ENCODE measurements at places on chromosomes 2 and 18.

DNA sequence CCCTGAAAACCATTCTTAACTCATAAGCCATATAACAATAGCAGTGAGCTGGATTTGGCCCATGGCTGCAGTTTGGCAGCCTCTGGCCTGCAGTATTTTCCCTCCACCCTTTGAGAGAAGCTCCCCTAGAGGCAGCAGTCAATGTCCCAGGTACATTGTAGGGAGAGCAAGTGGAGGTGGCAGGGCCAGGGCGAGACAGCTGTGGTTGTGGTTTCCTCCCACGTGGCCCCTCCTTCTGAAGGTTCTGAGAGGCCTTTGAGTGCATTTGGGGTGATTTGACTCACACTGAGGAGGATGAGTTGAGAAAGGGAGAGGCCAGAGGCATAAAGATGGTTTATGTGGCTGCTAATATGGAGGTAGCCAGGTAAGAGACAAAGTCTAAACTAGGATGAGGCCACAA is 45.5 kb upstream of the LDAH start:
- DNase-seq, result peak; percentile 29

GRCh38 chr2:135667045-135667444 is 74.6 kb upstream of the UBXN4 start:
- DNase-seq, result no peak

DNA sequence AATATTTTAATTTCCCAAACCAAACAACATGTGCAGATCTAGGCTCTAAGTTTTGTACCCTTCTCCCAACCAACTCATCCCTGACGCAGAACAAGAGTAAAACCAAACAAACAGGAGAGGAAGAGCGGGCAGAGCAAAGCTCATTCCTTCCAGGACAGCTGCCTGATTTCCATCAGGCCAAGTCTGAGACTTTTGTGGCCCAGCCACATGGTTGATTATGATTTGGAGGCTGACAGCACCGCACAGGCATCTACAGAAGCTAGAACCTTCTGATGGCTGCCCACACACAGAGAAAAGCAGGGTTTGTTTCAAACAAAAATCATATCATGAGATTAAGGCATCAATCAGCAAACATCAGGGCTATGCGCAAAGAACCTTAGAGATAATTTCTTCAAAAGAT is 262.6 kb downstream of the TNS1 start:
- no peak for DNase-seq

DNA sequence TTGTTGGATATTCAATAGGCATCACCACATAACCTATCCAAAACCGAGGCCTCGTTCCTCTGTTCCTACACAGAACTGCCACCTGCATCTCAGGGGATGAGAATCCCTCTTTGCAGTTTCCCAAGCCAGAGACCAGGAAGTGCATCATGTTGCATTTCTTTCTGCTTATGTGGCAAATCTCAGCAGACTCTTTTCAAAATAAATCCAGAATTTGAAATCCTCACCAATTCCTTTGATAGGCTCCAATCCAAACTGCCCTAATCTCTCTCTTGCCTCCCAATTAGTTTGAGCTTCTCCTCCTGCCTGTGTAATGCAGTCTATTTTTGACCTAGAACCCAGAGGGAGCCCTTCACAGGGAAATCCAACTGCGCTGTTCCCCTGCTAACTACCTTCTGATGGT is 215.5 kb downstream of the RNF144A start:
- DNase-seq, result no peak

DNA sequence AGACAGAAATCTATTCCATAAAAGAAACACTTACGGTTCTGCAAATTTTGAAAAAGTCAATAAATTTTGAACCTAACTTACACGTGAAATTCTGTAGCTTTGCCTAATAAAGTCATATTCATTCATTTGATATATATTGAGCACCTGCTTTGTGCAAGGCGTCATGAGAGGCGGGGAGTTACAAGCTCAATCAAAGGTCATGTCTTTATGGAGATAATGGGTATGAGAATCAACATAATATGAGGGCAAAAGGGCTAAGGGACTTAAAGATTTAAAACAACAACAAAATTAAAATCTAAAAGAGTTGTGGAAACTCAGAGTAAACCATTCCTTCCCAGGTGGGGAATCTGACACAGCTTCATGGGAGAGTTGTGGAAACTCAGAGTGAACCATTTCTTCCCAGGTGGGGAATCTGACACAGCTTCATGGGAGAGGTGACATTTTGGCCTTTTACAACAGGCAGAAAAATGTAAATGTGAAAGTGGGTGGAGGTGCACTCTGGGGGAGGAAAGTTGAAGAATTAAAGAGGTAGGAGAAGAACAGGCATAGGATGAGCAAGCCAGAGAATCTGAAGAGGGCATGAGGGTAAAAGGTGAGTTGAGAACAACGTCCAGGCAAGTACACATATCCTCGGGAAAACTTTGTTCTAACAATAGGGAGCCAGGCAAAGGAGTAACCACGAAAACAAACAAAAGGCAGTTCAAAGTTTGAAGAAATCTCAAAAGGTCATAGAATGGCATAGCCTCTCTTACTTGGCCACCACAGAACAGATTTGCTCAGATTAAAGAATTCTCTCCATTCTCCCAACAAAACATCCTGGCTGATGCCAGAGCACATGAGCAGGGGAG is 49.5 kb upstream of the CD226 start:
- DNase-seq, result no peak

DNA sequence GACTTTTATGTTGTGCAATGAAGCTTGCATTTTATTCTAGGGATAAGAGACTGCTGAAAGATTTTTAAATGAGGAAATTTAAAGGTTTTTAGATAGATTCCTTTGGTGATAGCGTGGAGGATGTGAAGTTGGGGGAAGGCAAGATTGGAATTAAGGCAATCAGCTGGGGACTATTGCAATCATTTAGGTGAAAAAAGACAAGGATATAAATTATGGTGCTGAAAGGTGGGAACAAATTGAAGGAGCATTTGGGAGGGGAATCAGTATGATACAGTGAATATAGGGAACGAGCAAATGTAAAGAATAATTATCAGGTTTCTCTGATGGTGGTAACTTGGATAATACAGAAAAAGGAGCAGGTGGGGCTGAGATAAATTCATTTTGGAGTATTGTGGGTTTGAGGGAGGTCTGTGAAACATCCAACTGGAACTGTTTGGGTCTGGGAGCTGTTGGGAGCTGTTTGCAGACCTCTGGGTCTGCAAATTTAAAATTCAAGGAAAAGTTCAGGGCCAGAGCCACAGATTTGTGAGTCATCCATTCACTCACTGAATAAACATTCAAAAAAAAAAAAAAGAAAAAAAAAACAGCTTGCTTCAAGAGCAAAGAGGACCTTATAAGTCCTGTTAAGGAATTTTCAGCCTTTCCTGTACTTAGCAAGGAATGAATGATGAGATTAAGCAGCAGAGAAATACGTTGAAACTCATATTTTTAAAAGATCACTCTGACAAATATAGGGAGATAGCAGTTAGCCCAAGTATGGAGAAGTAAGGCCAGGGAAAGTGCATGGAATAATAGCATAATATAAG is 257.5 kb upstream of the FN1 start:
- no peak for DNase-seq

DNA sequence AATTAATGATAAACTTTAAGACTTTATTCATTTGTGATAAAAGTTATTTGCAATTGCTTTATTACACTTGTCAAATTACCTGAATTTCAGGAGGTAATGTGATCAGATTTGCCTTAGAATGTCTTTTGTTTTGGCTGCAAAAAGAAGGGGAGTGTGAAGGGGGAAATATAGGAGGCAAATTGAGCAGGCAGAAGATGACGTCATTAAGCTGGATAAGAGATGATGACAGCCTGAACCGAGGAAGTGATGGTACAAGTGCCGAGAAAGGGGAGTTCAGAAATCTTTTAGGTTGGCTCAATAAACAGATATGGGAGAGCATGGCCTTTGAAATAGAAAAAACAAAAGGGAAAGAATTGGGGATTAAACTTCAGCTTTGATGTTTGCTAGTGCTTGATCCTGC is 73.0 kb upstream of the TTN start:
- no peak for DNase-seq

DNA sequence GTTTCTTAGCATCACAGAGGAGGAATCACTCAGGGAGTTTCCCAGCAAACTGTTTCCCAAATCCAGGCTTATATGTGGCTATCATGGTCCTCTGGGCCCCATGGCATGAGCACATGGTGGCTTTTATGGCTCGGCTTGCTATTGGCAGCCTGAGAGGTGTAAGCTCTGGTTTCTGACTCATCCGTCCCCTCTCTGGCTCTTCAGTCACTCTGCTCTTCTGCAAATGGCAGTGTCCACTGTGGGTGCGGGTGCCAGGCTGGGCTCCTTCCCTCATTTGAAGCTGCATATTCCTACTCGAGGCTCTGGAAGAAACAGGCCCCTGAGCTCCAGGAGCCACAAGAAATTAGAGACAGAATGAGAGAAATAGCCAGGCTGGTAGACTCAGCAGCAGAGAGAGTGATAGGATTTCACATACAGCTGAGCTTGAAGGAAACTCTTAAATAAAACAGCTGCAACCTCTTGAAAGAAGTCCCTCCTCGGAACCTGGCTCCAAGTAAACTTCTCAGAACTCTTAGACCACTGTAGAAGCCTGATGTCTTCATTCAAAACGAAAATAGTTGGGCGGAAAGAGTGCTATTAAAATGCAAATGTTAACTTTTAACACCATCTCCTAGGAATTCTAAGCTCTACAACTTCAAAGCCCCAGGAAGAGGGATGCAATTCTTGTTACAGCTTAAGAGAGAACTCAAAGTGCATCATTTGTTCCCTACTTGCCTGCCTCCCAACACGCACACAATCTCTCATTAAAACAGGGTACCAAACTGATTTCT is 212.6 kb upstream of the SP5 start:
- no peak for DNase-seq

DNA sequence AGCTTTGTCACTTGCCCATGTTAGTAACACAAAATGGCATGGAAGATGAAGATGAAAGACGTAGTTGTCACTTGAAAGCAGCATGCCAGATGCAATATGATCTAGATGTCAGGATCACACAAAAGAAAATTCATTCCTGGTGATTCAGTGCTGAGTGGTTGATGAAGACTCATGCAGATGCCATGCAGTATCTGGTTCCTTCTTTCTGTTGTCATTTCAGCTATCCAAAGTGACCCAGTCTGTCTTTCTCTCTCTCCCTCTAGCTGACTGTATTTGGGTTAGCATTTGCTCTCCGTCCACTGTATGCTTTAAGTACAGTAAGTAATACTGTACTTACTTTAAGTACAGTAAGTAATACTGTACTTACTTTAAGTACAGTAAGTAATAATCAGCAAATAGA is 50.4 kb downstream of the TTN start:
- DNase-seq, result no peak

- DNase-seq, result no peak
Observed at GRCh38 chr2:145066856-145067548, 547.1 kb upstream of the ZEB2 start.

DNA sequence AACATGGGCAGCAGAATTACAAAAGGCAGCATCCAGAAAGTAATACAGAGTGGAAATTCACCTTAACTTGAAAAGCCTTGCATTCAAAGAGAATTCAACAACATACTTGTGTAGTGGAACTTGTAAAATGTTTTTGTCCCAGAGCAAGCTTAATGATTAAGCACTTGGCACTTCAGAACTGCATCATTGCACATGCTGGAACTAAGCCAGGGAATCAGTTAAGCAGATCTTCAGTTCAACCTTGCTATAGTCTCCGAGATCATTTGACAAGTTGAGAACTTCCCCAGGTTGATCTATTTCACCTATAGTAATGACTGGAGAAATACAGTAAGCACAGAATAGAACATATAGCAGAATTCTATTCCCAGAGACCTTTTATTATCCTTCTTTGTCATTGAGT is 1337.2 kb upstream of the NXPH2 start:
- no peak for DNase-seq

DNA sequence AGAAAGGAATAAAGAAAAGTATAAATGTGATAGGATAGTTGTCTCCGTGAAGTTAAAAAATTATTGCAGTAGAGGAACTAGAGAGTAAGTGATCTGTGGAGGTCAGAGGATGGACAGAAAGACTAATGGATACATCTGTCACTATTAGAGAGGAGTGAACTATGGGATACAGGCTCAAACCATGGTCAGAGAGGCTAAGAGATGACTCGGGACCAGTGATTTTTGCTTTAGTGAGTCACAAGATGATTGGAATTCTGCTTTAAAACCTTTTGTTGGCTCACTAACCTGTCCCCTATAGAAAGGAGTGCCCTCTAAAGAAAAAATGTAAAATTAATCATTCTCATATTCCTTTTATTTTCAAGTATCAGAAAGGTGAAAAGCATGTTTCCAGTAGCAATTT is 30.3 kb downstream of the ALMS1 start:
- no peak for DNase-seq

- no peak for DNase-seq
Observed at GRCh38 chr18:72456802-72457201, 87.3 kb downstream of the CBLN2 start.

GRCh38 chr2:130864830-130865800 is 28.4 kb downstream of the ARHGEF4 start:
- no peak for DNase-seq

DNA sequence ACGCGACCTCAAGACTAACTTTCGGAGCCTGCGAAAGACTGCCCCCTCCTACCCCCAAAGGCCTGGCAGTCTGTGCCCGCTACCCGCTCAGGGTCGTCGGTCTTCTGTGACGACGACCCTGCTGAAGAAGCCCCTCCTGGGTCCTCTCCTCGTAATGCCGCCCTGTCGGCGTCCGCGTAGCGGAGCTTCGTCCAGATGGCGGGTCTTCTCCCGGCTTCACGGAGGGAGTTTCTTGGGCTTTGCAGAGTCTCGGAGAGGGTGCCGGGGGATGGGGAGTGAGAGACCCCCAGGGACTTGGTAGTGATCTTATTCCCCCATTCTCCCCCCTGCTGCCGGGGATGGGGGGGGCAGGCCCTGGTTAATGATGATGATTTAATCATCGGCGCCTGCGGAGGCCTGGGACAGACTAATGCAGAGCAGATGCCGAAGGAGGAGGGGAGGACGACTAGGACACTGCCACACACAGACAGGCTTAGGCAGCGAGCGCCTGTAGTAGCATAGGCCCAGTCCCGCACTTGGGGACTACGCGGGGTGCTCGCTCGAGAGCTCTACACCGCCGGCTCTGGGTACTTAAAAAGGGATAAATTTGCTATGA is 528 bp upstream of the PCGF1 start:
- no peak for DNase-seq

DNA sequence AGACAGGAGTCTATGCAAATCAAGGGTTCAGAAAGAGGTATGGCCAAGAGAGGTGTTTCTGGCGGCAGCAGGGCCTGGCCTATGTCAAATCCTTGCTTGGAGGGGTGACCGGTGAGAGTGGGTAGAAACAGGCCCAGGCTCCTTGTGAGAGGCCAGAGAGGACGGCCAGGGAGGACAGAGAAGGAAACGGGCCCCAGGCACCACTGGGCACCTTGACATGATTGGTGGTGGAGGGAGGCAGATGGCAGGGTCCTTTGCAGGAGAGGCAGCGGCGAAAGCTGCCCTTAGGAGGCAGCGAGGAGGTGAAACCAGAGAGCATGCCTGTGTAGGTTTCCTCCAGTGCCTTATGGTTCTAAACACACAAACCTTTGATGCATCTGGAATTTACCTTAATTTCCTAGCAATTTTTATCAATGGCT is 6.2 kb downstream of the RAMP1 start:
- DNase-seq, result no peak
